ENCODE measurements at places on chromosomes 6 and 20. TPM values are rescaled to one million over a fixed set of nuclear protein-coding genes. Genes with fewer than 3 reads are reported as not detected.

The TRIM10 gene
- not detected for total RNA-seq

The KHDRBS2 gene
- 0.45 TPM for total RNA-seq

The TCP11 gene
- not detected for total RNA-seq

The SYNE1 gene
- total RNA-seq = 67.4 TPM

The ZC2HC1B gene
- total RNA-seq = not detected

The TCEA2 gene
- total RNA-seq = 47.0 TPM

The SIRPG gene
- not detected for total RNA-seq
